Stimulated activated CD4-positive, alpha-beta T cell treated with anti-CD3 and anti-CD28 coated beads, Interleukin-12 subunit alpha, Interleukin-12 subunit beta, amount 100 ng/mL, for 24 hours (primary cell): ENCODE measurements at places on chromosomes 12 and 14.

- no peak for DNase-seq
Measured at GRCh38 chr12:4251216-4251891, 22.2 kb upstream of the CCND2 start.

DNA sequence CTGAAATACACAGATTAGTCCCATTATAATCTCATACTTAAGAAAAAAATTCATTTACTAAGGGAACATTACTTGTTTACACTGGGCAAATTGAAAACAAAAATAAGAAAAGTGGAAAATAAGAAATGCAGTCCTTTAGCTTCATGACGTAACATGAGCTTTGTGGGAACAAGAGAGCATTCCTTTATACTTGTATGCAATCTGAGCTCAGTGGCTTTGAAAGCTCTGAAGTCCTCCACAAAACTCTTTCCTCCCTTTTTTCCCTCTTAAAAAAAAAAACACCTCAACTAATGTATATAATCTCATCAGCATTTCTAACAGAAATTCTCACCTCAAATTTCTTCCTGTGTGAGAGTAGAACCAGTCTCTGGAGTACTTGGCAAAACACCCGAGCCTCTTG, 76.9 kb upstream of the OTX2 start:
- no peak for DNase-seq

- no peak for DNase-seq
Measured at GRCh38 chr12:4813741-4814140, 93.5 kb downstream of the GALNT8 start.

DNA sequence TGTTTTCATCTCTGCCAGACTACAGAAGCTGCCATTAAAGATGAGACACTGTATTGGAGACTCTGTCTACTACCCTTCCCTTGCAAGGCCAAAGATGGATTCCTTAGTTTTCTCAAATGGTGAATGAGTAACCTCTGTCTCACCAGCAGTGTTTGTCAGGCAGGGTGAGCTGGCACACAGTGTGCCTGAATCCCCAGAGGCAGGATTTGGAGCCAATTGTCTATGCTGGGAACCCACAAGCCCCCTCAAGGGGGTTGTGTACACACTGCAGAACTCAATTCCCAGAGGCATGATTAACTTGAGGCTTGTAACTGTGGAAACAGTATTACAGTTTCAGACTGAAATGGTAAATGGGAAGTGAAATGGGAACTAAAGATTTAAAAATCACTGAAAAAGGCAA, 136.8 kb upstream of the PTPRB start:
- DNase-seq, result no peak

GRCh38 chr12:120366341-120366705, 2.6 kb downstream of the MSI1 start:
- no peak for DNase-seq

- no peak for DNase-seq
Measured at GRCh38 chr12:20463913-20464524, 95.7 kb downstream of the PDE3A start.

DNA sequence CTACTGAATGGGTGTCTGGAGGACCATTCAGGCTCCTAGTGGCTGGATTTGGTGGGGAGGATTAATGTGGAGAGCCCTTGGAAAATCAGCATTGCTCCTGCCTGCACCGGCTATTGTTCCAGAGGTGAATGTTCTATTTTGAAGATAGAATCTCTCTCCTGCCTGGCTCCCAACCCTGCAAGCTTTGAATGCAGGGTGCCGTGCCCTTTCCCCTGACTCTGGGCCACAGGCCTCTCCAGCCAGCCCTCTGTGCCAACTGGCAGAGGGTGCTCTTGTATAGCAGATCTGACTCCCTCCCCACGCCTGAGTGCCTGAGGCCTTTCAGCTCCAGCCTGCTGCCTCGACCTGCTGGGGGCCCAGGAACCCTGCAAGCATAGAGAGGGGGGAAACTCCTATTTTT, 106.8 kb downstream of the TMEM260 start:
- no peak for DNase-seq

DNA sequence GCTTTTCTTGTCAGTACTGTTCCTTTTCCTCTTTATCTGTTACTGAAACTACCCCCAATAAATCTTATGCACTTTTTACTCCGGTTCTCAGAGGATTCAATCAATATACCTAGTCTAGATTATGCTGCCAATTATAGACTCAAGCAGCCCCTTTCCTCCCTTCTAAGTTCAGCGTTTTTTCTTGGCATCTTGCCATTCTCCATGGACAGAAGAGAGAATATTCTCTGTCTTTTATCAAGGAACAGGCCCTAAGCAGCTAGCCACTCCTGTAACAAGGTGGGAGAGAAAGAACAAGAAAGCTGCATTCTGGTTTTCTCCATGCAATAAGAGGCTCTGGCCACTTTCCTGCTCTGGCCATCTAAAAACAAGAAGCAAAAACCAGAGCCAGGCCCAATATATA, 263.0 kb upstream of the ALG10 start:
- no peak for DNase-seq

GRCh38 chr14:80764496-80764895, 177.0 kb downstream of the CEP128 start:
- no peak for DNase-seq

DNA sequence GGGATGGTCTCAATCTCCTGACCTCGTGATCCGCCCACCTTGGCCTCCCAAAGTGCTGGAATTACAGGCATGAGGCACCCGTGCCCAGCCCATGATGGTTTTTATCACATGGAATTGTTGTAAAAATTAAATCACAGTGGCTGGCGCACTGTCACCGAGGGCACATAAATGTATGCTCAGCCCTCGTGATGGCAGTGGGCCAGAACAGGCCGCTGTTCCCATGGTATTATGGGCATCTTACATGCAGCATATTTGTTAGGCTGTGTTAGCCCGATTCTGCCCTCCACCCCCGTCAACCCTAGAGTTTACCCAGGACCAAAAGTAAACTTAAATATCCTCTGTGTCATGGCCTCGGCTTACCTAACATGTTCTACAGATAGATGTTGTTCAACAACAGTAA, 48.6 kb downstream of the GPR68 start:
- DNase-seq, result no peak

DNA sequence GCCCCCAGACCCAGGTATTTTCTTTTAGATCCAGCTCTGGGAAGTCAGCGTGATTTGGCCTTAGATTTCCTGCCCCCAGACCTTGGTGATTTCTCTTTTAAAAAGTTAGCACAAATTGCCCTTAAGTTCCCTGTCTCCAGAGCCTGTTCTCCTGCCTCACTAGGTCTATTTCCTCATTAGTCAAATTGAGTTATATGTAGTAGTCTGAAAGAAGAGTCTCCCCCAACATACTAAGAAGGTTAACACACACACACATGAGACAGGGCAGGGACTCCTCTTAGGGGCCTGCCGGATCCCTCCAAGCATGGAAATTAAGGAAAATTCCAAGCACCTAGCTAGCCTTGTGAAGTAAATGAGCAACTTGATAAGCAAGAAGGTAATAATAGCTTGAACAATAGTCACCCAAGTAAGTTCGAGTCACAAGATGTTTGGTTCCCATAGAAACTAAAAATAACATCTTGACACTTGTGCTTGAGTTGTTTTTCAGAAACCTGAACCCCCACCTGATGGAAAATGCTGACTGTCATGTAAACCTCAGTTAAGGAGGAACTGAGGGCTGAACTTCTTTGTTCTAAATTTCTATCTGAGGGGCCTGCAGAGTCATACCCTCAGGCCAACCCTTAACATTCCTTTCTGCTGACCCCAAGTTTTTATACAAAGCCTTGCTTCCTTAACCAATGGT, 51.6 kb downstream of the CAND1 start:
- no peak for DNase-seq

GRCh38 chr14:95885278-95885677, 8.6 kb downstream of the TUNAR start:
- no peak for DNase-seq

DNA sequence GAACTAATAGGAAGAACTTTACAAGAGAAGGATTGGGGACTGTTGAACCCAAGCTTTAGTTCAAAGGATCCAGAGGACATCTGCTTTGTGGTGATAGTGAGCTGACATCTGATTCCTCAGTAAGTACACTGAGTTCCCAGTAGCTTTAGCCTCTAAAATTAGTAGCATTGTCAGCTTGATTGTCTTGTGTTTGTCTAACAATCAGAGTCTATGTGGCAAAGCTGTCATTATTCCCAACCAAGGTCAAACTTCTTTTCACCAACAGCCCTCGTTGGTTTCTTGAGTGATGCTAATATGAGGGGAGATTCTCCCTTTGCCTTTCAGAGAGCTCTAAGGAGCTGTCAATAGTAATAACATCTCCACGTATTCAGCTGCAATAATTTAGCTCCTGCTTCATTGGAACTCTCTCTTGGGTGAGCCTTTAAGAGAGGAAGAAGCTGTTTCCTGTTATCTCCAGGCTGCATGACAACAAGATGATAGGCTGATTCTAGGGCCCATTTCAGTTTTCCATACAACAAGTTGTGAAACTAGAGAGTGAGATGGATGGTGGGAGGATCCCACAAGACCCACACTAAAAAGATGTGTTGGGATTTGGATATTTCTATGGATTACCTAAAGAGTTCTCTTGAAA, 46.7 kb downstream of the TGFB3 start:
- no peak for DNase-seq

GRCh38 chr12:112965643-112966042, 12.7 kb upstream of the OAS2 start:
- no peak for DNase-seq

DNA sequence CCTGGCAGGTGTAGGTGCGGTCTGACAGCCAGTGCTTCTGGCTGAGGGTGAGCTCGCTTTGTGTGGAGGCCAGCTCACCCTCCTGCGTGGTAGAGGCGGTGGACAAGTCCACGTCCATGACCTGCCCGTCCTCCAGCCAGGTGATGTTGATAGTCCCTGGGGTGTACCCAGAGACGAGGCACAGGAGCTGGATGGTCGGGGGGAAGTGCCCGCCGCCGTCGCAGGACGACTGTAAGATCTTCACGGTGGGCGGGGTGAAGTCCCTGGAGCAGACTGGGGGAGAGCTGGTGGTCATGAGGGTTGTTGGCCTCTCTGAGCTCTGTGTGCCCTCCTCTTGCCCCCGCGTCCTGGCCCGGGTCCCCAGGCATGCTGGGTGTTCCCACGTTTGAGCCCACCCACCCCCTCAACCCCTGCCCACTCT, 74.6 kb downstream of the TMEM121 start:
- no peak for DNase-seq

- DNase-seq, result no peak
Measured at GRCh38 chr12:51961834-51962233, 10.3 kb downstream of the ACVR1B start.

- DNase-seq, result no peak
Measured at GRCh38 chr14:71324767-71325272, 417.6 kb downstream of the PCNX1 start.

- no peak for DNase-seq
Measured at GRCh38 chr12:130497321-130497720, 159.6 kb downstream of the PIWIL1 start.

- no peak for DNase-seq
Measured at GRCh38 chr12:75944905-75945432, 86.6 kb downstream of the PHLDA1 start.

DNA sequence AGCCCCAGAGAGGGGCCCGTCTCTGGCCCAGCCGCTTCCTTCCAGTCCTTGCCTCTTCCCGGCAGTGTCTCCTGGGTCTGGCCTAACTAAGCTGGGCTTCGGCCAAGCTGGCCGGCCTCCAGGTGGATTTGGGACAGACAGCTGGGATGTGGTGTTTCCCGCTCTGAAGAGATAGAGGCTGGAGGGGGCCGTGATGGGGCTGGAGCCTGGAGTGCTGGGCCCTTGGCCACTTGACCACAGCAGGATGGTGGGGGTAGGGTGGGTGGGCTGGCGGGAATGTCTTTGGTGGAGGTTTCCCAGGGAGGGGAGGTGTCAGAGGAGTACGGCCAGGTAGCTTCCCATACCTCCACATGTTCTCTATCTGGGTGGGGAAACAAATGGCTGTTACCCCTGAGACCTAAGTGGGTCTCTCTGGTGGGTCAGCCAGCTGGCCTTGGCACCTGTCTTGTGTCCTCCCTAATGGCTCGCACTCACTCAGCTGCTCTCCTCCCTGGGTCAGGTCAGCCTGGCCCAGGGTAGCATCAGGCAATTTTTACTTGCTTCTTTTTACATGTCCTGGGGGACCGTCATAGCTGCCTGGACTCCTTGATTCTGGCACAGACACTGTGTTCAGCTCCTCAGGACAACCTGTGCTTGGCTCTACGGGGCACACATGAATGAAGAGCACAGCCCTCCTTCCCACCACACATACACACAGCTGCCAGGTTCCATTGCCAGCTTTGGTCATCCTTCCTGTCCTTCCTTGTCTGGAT, 19.8 kb upstream of the PGF start:
- DNase-seq, result no peak

GRCh38 chr12:107223821-107224220, 130.5 kb upstream of the CRY1 start:
- DNase-seq, result no peak

GRCh38 chr12:49972641-49973360, at the start of gene AQP6:
AQP6 (plus strand) TSS chr12:49972947; CDS start chr12:49973174, 227 bp downstream.
- DNase-seq, result no peak

DNA sequence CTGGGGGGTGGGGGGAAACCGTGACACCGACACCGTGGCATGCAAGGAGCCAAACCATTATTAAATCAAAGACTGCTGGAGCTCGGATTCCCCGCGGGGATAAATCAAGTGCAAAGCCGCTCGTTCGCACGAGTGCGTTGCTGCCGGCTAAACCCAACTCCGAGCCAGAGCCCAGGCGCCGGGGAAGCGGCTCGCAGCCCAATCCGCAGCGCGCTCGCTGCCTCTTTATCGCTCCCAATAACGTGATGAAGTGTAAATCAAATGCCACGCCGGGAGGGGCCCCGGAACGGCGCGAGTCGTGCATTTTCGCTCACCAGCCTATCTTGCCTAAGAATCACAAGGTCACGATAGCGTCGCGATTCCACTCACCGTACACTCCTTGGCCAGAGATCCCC, 1.3 kb downstream of the MDGA2 start:
- DNase-seq, result no peak

GRCh38 chr12:109718390-109718789, 4.8 kb downstream of the FAM222A start:
- no peak for DNase-seq

GRCh38 chr12:48978741-48979601, 849 bp downstream of the WNT1 start:
- DNase-seq, result no peak

DNA sequence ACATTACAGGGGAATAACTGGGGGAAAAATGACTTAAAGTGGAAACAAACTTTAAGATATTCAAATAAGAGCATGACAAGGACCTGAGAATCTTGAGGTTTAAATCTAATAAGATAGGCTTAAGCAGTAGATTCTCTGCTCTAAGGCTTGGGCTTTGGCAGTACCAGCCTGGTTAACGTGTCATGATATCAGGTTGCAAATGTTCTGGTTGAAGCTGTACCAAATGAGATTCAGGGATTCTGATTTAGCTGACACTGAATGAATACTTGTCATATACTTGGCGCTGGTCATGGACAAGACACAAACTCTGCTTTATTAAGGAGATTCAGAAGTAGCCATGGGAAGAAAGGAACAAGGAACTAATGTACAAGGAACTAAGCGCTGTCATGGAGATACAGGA, 6.1 kb downstream of the TCP11L2 start:
- DNase-seq, result no peak
